ENCODE measurements at places on chromosomes 16 and 17.

- no peak for DNase-seq
These were observed 6.7 kb upstream of the HEATR3 start for GRCh38 chr16:50059111-50059510.

GRCh38 chr16:56637814-56638750, at the start of gene MT1A:
TSS of gene MT1A (plus strand) at chr16:56638666. CDS start at chr16:56638739, 73 bp downstream.
- no peak for DNase-seq

DNA sequence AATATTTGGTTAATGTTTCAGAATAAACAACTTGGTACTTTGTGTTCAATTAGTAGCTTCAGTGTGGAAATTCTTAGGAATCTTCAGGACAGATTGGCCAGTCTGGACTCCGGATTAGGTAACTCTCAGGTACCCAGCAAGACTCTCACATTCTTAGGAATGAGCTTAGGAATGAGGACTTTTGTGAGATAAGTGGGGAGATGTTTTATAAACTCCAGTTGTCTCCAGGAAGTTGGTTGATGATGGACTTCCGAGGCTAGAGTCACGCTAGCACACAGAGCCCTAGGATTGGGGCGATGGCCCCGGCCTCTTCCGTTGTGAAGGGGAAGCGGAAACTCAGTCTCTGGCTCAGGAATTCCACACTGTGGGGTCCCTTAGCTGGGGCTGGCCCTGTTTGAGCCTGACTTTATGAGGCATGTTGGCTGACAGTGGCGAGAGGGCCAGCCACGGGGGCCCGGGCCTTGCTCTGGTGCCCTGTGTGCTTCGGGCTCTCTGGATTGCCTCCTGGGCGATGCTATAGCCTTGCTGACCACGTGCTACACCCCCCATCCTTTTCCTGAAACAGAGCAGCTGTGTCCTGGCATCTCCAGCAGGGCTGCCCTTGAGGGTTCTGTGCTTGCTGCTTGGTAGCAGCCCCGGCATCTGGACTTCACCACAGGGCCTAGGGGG, 32.4 kb downstream of the RAB11FIP3 start:
- no peak for DNase-seq

DNA sequence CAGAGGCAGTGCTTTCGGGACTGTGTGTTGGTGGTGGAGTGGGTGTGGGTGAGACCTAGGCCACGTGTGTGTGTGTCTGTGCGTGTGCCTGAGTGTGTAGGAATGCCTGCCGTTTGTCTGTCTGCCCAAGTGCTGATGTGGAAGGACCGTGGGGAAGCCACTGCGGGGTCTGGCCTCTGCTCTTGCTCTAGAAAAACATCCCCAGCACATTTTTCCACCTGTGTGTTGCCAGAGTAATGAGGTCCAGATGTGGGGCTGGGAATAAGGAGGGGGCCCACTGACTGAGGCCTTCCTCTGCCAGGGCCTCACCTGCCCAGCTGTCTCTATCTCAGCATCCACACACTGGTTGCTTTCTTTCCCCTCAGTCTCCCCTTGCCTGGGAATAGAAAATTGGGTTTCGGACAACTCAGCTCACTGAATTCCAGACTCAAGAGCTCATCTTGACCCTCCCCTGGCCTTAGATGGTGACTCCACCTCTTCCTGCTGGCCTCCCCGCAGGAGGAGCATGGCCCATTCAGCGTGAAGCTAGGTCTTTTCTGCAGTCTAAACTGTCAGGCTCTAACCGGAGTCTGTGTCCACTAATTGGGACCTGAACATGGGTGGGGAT, 7.6 kb downstream of the SGCA start:
- no peak for DNase-seq

- DNase-seq, result peak; percentile 58
These were observed at the start of gene IL32 for GRCh38 chr16:3065069-3065741. TSS of gene IL32 (plus strand) at chr16:3065640. CDS start at chr16:3065812, 172 bp downstream.

DNA sequence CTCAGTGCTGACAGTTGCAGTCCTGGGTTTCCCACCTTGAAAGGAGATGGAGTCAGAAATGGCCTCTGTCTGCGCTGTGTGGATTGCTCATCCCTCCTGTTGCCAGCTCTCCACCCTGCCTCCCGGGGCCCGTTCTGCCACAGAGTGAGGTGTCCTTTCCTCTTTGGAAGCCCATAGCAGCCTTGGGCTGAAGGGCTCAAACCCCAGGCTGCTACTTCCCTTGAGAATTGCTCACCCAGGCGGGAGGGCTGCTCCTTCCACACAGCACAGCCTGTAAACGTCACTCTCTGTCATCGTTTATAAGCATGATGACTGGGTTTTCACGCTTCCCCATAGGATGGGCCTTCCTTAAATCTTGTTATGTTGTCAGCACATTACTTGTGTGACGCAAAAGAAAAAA, 62.7 kb downstream of the FOXK2 start:
- DNase-seq, result no peak

DNA sequence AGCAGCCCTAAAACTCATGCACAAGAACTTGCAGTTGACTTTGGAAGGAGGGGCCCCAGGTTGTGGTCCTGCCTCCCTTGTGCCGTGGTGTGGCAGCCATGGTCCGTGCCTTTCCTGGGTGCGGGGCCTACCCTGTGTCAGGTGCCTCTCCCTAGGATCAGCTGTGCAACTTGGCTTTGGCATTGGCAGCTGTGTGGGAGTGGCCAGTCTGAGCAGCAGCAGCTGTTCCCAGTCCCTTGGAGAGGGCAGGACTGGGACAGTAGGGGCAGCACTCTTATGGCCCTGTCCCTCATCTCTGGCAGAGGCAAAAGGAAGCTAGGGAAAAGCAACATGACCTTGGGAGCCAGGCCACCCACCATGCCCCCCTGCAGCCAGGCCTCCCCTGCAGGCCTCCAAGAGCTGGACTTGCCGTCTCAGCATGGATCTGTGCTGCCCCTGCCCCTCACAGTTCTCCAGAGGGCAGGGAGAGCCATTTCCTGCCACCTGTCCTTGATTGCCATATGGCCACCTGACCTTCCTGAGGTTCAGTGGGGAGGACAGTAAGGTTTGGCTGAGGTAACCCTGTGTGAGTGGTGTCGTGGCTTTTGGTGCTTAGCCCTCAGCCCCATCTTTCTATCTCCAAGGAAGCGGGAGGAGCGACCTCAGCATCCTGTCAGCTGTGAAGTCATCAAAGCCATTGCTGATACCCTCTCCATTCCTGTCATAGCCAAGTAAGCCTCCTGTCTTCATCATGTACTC, 15.5 kb upstream of the NFATC3 start:
- DNase-seq, result peak; percentile 40

DNA sequence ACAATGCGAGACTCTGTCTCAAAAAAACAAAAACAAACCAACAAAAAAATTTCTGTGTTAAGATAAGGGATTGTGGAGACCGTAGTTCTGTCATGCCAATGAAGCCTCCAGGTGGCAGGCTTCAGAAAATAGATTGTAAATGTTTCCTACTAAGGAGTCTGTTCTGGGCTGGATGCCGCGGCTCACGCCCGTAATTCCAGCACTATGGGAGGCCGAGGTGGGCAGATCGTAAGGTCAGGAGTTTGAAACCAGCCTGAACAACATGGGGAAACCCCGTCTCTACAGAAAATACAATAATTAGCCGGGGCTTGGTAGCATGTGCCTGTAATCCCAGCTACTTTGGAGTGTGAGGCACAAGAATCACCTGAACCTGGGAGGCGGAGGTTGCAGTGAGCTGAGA, 4.4 kb upstream of the SNX29 start:
- DNase-seq, result no peak

DNA sequence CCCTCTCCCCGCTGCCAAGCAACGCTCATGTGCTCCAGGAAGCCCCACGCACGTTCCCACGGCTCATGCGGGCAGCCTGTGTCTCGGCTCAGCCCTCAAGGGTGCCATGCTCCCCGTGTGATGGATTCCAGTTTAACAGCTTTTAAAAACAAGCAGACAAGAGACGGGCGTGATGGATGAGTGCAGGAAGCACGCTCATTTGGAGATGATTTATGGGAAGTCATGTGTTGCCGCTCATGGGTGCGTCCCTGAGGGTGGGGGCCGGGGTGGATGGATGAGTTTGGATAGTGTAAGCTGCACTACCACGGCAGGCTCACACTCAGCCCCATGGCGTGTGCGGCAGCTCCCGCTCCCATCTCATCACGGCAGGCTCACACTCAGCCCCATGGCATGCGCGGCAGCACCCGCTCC, 132.8 kb downstream of the RBFOX3 start:
- DNase-seq, result no peak

GRCh38 chr16:19165101-19165500, 2.9 kb upstream of the SYT17 start:
- no peak for DNase-seq

GRCh38 chr17:39229274-39229913, 3.6 kb upstream of the STAC2 start:
- no peak for DNase-seq

DNA sequence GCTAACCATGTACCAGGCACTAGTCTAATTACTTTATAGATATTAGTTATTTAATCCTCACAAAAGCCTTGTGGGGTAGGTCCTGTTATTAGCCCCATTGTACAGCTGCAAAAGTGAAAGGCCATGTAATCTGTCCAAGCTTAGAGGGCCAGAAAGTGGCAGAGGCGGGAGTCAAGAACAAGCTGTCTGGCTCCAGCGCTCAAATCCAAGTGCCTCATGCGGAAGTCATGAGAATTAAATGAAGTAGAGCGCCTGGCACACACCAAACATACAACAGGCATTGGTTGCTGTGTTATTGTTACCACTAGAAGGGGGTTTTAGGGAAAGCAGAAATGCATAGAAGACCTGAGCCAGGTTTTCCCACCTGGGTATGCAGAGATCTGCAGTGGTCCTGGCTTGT, 1.2 kb downstream of the AQP8 start:
- no peak for DNase-seq

GRCh38 chr16:1036726-1037393, 35.7 kb upstream of the SSTR5 start:
- DNase-seq, result no peak

- DNase-seq, result peak; percentile 7
These were observed 102.6 kb upstream of the CREBBP start for GRCh38 chr16:3983081-3983520.

DNA sequence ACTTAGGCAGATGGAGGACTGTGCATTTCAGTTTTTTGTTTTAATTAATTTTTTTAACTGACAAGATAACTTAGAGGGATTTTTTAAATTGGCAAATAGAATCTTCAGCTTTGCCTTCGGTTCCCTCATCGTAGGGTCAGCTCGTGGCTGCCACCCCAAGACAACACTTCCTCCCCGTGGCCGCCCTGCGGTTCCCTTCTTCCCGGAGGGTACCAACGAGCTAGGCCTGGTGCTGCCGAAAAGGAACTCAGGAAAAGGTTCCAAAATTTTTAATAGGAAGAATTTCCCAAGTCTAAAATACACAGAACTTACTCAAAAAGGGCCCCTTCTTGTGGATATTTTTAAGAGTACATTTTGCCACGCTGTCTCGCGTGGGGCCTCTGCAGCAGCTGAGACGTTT, 210.4 kb upstream of the CHMP6 start:
- DNase-seq, result no peak

DNA sequence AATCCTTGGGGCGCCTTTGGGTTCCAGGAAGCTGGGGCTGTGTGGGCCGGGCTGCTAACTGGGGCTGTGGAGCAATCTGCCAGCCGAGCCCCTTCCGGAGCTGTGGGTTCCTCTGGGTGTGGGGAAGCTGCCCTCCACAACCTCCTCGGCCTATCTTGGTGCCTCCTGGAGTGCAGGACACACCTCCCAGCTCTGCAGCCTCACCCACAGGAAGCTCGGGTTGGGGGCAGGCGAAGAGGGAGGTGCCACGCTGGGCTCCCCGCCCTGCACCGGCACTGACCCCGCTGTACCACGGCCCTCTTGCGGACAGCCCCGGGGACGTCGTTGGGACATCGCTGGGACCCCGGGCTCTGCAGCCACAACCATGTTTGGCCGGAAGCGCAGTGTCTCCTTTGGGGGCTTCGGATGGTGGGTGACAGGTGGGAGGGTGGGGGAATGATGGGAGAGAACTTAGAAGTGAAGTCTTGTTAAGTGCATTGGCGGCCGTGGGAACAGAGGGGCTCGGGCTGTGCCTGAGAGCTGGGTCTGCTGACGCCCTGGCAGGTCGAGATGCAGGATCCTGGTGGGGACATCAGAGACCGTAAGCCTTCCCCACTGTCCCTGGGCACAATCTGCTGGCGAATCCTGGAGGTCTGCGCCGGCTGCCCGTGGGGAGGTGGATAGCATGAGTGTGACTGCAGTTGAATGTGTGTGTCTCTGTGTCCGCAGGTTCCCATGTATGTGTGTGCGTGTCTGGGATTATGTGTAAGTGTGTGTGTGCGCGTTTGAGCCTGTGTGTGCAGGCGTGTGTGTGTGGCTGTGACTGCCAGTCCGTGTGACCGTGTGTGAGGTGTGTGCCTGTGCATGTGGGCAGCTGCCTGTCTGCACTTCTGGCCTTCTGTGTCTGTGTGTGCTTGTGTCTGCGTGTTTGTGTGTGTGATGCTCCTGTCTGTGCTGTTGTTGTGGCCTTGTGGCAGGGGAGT, at the start of gene RAP1GAP2:
Gene RAP1GAP2, plus strand, starts transcription at position 275 of the 962 bp plus-strand sequence. Its CDS starts 90 bp downstream, at position 365.
- peak; percentile 36 for DNase-seq

- no peak for DNase-seq
These were observed 3.0 kb downstream of the TBKBP1 start for GRCh38 chr17:47696717-47697642.

- DNase-seq, result no peak
These were observed 28.9 kb upstream of the FBXW10B start for GRCh38 chr17:15648386-15648785.

Data from NK-92 treated with Interleukin-12 subunit alpha and Interleukin-12 subunit beta, amount 100 ng/mL, for 24 hours (cell line).